ENCODE measurements at places on chromosomes 7 and 10.
A peak's percentile ranks its signal among the peaks of the same experiment; 100 is the strongest.

- DNase-seq = no peak
Measured at GRCh38 chr7:7701527-7701926, 16.9 kb downstream of the RPA3 start.

DNA sequence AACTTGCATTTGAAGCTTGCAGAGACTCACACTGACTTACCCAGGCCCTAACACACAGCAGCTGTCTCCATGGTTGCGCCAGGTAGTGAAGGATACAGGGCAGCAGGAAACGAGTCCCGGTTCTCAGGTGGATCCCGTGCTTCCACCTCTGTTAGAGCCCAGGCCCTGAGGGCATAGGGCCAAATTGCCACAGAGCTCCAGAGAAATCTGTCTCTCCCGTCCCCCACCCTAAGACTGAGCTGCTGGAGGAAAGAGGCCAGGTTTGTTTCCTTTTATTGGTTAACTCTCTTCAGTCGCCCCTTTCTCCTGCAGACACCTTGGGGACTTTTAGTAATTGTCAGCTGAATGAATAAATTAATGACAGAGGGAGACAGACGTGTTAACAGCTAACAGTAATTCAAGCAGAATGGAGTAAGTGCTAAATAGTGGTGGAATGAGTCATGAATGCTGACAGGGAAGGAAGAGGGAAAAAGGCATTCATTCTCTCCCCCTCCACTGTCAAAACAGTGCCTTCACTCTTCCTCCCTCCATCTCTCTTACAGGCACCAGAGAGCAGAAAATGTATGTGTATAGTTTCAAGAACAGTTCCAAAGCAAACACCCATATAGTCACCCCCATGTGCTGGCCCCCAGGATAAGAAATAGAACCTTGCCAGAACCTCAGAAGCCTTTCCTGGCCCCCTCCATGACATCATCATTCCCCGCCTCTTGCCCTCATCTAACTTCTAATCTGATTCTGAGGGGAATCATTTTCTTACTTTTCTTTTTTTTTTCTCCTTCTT is 16.8 kb upstream of the DLG5 start:
- peak; percentile 48 for DNase-seq

DNA sequence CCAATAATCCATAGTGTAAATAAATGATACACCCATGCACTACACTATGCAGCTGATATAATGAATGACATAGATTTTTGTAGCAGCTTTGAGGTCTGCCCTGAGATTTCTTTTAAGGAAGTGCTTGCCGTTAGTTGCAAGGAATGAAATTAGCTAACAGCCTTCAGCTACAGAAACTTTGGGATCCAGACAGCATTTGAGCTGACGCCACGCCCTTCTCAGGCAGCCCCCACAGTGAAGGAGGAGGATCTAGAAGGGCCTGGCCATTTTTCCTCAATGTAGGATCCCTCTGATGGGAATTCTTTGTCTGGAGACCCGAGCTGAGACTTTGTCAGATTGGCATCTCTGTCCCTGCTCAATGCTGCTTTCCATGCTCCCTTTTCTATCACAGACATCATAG is 6.1 kb upstream of the PDK4 start:
- no peak for DNase-seq

DNA sequence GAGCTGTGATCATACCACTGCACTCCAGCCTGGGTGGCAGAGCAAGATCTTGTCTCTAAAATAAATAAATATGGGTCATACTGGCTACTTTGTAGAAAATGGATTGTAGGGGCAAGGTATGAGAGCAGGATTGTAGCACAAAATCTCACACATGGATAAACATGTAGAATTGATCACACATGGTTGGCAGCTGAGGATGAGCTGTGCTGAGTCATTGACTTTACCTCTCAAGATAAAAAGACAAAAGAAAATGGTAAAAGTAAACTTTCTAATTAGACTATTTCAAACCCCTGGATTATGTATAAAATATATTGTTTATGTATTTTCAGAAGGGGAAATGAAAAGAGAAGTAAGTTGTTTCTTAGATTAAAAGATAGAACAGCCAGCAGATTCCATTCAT is 69.3 kb downstream of the APBB1IP start:
- DNase-seq = no peak

DNA sequence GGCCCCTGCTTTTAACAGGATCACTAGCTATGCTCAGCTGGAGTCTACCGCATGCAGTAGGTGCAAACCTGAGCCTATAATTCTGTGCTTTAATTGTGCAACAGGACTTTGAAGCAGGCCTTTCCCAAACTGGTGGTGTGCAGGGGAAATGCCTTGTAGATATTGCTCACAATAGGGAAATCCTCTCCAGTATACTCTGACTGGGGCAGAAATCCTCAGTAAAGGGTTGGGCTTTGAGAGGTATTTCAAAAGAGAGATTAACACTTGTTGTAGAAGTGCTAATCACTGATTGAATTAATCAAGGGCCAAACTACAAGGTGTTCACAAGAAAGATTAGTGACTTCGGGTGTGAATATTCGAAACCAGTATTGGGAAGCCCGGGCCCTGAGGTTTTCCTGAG is 58.5 kb upstream of the EXOC6 start:
- DNase-seq = no peak

DNA sequence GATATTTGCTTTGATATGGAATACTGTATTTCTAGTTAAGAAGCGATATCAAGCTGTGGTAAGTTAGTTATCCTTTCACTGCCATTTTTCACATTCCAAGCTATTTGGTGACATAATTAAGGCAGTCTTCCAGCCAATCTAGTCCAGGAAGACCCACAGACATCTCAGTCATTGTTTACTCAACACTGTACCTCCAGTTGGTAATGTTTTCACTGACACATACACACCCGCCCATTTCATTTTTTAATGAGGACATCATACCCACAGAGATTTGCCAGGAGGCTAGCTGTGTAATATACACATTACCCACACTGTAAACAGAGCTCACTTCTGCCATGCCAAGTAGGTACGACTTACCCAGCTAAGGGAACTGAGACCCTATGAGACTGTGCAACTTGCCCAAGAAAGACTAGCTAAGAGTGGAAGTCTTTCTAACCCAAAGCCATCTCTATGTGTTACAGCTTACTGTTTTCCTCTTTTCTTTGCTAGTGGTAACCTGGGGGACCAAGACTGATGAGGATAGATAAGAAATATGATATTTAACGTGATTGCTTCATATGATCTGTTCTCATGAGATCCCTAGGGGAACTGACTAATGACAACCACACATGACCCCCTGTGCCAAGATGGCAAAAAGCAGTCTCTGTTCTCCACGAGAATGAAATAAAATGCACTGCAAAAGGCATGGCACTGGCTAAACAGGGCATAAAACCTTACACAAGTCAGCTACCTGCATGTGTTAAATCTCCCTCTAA is 179.0 kb downstream of the DGKI start:
- no peak for DNase-seq

- no peak for DNase-seq
Measured at GRCh38 chr7:132179080-132179430, 397.2 kb downstream of the PLXNA4 start.

- DNase-seq = no peak
Measured at GRCh38 chr7:131066635-131067034, 261.0 kb upstream of the MKLN1 start.

- DNase-seq = no peak
Measured at GRCh38 chr7:1481300-1481699, 22.0 kb upstream of the MICALL2 start.

- DNase-seq = no peak
Measured at GRCh38 chr10:126372396-126372795, 15.9 kb downstream of the ADAM12 start.

DNA sequence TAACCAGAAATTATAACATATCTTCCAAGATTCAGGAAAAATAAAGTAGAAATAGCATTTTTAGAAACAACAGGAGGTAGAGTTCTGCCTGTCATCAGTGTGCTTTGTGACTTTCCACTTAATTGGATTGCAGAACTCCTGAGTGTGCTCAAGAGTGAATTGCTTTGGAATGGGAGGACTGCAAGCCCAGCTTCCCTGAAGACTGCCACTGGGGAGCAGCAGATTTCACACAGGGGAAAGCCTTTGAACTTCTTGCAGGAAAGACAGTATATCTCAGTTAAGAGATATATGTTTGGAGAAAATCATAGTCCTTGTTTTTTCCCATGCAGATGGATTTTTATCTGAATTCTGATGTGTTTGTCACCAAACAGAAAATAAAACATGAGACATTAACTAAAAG is 124.5 kb downstream of the TMEM168 start:
- DNase-seq = no peak

- no peak for DNase-seq
Measured at GRCh38 chr7:157033483-157034473, 23.3 kb upstream of the MNX1 start.

DNA sequence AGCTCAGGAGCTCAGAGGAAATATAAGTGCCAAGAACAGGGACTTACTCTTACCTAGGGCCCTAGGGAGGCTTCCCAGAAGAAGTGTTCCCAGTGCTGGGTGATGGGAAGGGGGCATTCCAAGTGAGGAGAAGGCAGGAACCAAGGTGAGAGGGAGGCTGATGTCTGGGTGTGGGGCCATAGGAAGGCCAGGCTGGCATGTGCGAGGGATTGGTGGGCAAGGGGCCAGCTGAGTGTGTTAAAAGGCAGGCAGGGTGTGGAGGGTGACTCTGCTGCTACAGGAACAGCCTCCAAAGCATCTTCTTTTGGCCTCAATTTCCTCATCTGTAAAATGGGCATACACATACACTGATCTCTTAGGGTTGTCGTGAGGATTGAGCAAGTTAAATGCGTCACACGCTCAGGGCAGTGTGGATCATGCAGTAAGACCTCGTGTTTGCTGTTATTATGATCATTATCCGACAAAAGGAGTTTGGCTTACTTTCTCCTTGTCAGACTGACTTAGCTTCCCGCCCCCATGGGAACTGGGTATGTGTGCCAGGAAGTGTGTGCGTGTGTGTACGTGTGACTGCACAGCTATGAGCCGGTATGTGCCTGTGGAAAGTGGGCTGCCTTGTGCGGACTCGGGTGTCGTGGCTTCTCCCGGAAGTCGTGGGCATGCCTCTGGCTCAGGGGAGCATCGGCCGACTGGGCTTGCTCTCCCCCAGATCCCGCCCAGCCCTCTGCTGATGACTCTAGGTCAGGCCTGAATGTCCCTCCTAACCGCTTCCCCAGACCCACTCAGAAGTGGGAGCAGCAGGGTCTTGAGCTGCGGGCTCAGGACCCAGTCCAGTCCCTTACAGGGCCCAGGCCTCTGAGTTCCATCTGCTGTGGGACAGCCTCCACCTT is 59.6 kb downstream of the NEURL1 start:
- no peak for DNase-seq

DNA sequence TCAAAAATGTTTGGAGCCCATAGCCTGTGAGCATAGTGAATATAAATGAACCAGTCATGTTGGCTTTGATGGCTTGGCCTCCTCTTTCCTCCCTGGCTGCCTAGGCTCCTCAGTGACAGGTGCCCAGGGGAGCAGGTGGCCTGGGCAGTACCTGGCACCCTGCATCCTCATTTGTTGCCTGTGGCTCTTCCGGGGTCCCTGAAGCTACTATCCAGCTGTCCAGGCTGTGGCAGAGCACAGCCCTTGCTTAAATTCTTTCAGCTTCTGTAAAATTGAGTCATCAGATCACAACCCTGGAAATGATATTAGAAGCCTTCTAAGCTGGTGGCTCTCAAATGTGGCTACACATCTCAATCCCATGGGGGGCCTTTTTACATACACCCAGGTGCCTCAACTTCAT is 525.4 kb downstream of the GALNT17 start:
- DNase-seq = no peak

DNA sequence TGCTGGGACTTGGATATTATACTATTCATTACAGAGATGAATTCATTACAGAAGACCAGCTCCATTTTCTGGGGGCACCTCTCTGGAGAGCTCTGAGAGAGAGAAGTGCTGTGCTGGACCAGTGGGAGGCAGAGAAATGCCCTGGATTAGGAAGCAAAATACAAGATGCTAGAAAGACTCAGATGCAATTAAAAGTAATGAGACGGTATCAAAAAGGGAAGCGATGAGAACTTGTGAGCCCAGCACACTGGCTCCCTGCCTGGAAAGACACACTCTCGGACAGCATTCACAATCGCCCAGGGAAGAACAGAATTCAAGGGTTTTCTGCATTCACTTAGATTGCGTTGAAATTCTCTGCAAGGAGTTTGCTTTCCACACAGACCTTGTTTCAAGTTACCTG is 3.5 kb upstream of the FRAT2 start:
- DNase-seq = no peak

GRCh38 chr10:122647383-122647968 is 52.2 kb downstream of the C10orf120 start:
- no peak for DNase-seq
